CD8-positive, alpha-beta memory T cell (primary cell): ENCODE measurements at places on chromosomes 5 and 9.

DNA sequence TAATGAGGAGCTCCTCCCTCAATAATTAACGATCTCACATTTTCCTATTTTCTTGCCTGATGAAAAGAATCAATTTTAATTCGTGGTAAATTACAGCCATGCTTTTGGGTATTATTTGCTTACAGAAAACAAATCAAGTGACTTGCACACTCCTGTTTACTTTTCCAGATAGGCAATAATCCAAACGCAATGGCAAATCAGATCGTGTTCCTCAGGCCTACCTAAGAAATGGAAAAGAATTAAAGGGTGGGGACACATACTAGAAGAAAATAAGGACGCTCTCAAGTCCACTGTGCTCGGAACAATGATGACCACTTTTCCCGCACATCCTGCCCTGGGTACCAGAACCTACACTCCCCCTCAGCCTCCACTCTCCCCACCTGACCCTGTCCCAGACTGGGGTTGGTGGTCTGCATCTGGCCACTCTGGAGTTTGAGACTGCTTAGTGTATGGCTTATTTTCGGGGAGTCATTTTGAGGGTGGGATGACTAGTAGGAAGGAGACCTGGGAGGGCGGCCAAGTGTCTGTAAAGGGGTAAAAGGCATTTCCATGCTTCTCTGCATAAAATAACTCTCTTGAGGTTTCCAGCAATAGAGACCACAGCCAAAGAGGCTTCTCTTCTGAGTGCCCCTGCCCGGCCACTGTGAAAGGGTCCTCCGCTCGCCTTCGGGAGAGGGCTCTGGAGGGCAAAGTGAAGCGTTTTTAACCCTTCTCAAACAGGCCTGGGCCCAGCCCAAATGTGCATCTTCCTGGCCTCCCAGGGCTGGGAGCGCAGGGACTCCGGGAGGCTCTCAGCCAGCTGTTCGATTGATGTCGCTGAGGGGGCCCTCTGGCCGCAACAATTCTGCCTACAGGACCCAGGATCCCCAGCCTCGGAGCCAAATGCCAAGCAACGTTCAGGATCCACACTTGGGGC lies 4.5 kb upstream of the OTP start:
- DNase-seq, result no peak

DNA sequence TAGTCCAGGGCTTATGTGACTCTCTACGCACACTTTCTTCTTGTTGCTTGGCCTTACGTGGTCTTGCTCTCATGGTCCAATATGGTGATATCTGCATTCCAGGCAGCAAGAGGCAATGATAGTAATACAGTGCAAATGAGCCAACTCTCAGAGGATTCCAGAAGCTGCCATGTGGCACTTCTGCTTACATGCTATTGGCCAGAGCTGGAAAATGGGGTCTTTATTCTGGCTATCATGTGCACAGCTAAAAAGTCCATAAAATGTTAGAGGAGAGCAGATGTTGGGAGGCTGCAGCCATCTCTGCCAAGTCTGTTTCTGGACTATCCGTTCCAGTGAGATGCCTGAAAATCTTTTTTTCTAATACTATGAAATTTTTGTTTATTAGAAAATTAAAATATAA lies 2.9 kb upstream of the SEPTIN8 start:
- no peak for DNase-seq

DNA sequence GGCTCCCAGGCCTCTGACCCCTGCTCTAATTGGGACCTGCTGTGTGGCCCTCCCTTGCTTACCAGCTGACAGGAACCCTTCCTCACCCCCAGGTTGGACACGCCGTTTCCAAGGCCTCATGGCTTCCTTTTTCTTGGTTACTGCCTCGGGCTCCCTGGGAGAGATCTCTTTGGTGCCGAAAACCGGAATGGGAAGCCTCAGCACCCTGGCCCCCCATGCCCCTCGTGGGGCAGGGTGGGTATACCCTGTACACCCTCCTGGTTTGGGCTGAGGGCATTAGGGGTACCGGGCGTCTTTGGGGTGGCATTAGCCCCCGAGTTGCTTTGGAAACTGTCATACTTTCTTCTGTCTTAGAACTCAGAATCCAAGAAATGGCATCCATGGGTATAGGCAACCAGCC lies 10.1 kb upstream of the LRRC14B start:
- no peak for DNase-seq

DNA sequence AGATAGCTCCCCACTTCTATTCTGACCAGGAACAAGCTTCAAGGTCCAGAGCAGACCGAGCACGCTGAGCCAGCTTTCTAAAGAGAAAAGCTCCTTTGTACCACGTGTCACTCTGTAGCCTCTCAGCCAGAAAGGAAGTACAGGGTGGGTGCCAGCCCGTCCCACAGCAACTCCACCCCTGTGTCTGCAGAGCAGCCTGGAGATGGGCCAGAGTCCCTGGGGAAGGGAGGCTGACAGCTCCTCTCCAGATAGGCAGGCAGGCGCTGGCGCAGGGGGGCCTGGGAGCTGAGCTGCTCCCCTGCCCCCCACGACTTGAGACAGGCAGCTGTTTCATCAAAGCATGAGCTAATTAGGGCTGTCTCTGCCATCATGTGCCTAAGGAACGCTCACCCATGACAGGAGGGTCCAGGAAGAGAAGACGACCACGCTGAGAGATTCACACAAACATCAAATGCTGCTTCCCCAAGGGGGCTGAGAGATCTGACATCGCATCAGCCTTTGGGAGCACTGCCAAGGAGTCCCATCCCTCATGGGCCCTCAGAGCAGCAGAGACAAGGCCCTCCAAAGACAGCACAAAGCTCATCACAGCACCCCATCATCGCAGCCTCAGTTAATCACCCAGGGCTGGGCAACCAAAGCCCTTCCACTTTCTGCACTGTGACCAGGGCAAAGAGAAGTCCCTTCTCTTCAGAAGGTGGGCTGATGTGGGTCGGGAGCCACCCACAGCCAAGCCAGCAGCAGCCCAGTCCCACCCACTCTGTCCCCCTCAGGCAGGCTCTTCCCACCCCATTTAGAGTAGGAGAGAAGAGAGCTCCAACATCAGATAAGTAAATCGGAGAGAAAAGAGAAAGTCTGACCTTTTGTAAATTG lies 78.5 kb upstream of the LRRTM2 start:
- no peak for DNase-seq
